ENCODE measurements at places on chromosomes 1 and 21. TPM values are rescaled to one million over a fixed set of nuclear protein-coding genes. Genes with fewer than 3 reads are reported as not detected.
A peak's percentile ranks its signal among the peaks of the same experiment; 100 is the strongest.

GRCh38 chr1:9561429-9561828 is 22.2 kb downstream of the SLC25A33 start:
- peak; percentile 52 for DNase-seq

DNA sequence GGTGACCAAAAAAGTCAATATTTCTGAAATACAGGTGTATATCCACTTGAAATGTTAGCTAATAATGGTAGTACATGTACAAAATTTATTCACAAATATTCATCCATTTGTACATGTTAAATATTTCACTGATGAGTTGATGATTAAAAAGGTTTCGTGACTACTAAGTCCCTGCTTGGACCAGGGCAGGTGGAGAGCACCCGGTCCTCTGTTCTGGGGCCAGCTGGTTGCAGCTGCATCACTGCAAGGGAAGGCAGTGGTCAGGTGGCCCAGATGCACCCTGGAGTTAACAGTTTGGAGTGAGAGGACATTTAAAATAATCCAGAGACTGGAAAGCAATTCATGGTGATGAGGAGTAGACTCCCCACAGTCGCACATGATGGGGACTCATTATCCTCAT is 141.2 kb downstream of the ZBTB18 start:
- DNase-seq: no peak

The OPN3 gene
- 1.1 TPM for total RNA-seq

DNA sequence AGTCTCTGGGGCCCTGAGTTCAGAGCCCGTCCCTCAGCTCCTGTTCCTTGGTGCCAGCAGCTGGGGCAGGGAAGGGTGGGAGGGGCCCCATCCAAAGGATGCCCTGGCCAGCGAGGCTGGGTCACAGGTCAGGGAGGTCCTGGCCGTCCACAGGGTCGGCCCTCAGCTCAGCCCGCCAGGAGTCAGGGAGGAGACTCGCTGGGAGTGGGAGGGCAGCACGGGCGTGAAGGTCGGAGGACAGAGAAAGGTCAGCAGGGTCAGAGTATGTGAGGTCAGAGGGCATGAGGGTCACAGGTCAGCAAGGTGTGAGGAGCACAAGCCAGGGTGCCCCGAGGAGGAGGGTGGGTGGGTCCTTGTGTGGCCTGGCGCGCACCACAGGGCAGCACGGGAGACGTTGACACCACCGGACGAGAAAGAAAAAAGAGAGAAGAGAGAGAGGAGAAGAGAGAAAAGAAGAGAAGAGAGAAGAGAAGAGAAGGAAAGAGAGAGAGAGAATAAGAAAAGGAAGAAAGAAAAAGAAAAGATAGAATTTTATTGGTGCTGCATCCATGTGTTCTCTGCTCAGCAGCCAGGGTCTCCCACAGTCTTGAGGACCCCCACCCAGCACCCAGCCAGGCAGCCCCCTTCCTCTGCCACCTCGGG is 7.1 kb downstream of the PERM1 start:
- DNase-seq: no peak

GRCh38 chr1:77831566-77831965 is 52.1 kb downstream of the MIGA1 start:
- no peak for DNase-seq

DNA sequence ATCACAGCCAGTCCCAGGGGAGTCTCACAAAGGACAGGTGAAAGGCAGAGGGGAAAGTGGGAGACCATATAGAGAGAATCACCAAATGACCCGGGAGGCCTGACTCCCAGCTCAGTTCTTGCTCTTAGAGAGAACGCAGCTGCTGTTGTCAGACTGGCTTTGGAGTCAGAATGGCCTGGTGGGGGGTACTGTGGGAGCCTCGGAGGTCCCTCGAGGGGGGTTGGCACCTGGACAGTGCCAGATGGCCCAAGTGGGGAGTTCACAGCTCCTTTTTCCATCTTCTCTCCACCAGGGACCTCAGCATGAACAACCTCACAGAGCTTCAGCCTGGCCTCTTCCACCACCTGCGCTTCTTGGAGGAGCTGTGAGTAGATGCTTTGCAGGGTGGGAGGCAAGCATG is 31.5 kb downstream of the LGR6 start:
- no peak for DNase-seq

The AVPR1B gene
- total RNA-seq: not detected

DNA sequence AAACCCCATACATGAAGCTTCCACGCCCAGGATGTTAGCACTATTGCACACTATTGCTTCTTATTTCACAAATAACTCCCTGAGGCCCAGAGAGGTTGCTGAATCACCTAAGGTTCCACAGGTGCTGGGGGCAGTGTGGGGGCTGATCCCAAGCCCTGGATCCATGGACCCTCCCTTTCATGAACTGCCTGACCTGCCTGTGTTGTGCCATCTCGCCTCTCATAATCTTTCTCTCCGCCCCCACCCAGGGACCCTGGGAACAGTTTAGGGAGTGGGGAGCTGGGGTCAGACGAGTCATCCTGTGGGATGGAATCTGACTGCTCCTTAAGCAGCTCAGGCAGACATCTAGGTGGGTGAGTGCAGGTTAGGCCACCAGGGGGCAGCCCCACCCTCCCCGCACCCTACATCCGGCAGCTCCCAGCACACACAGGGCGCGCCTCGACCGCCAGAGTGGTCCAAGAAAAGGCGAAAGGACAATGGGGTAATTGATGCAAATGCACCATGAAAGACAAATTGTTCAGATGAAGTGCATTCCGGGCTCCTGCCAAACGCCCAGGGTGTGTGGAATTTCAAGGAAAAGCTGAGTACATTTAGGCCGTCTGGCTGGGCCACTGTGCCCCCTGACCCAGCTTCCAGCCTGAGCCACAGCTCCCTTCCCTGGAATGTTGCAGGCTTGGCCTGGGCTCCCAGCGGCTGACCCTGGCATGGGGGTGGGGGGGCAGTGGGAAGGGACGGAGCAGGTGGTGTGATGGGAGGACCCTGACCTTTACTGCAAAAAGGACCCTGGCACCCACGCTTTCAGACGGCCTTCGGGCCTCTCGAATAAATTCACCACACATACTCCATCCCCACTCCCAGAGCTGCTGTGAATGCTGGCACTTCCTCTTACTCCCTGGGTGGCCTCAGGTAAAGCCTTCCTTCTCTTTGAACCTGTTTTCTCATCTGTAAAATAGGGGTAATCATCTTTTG is 20.8 kb downstream of the PHLDA3 start:
- DNase-seq: peak; percentile 80

The CENPS gene
- total RNA-seq: 15.0 TPM

GRCh38 chr21:21146587-21147373 is 148.6 kb downstream of the NCAM2 start:
- no peak for DNase-seq

The PLEKHM2 gene
- total RNA-seq: 32.6 TPM

The SLAMF7 gene
- total RNA-seq: not detected

Data from MG63 (cell line).